Metanephros (tissue), 2 donors: ENCODE measurements at places on chromosomes 3 and 15. TPM values are rescaled to one million over a fixed set of nuclear protein-coding genes. Genes with fewer than 3 reads are reported as not detected.

GDPGP1 gene
- total RNA-seq = 8.3 TPM

CLDN16 gene
- total RNA-seq = 73.5 TPM

LRRN1 gene
- total RNA-seq = 8.3 TPM

PRSS50 gene
- 0.99 TPM for total RNA-seq

CHRNB4 gene
- 2.0 TPM for total RNA-seq

SPTSSB gene
- total RNA-seq = 7.4 TPM

PYGO1 gene
- 13.1 TPM for total RNA-seq

ZNF592 gene
- total RNA-seq = 20.6 TPM

GOLGA6C gene
- total RNA-seq = not detected

GOLGA6D gene
- total RNA-seq = not detected

TRPC1 gene
- total RNA-seq = 21.3 TPM

FGF7 gene
- total RNA-seq = 18.9 TPM

FOXB1 gene
- not detected for total RNA-seq

INSYN1 gene
- total RNA-seq = 7.9 TPM
